ENCODE measurements at places on chromosomes 7 and 10.

DNA sequence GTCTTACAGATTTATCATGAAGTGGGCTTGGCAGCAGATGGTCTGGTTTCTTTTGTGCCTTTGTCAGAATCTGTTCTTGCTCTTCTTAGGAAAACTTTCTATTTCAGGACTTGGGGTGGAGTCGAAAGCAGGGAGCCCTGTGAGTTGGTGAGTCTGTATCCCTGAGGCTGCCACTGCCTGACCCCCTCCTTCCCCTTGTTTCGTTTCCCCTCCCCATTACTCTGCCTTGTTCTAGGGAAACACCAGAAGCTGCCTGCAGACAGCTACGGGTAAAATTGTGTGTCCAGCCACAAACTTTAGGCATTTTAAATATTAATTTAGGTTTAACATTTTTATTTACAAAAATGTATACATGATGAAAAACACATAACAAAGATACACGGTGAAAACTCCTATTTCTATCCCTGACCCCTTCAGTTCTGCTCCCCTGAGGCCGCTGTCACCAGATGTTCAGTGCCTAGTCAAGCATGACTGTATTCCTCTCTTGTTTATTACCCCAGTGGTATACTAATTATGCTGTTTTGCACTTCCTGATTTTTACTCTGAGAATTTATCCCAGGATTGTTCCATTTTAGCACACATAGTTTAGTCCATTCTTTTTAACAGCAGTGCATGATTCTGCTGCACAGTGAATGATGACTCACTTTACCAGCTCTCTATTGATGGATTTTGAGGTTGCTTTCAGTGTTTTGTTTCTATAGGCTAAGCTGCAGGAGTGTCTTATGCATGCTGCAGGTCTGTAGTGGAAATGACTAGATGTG lies 9.1 kb downstream of the TSPAN14 start:
- peak; percentile 70 for DNase-seq

DNA sequence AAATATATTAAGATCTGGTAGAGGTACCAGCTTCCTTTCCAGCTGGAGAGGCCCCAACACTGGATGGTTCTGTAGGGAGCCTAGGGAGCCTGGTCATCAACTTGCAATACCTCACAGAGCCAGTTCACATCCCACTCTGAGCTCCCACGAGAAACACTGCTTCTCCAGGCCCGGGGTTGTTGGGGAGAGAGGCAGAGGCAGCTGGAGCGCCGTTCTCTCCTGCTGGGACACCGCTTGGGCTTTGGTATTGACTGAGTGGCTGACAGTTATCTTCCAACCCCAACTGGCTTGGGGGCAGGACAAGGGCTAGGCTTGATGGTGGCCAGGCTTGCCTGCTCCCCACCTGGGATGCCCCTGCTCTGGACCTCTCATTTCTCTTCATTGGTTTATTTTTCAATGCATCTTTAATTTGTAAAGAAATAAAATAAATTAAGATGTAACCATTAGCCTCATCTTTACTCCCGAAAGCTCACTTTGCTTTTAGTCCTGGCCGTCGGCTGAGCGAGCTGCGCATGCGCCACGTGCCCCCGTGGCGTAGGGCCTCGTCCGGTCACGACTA lies 10.0 kb upstream of the CHCHD1 start:
- peak; percentile 22 for DNase-seq

DNA sequence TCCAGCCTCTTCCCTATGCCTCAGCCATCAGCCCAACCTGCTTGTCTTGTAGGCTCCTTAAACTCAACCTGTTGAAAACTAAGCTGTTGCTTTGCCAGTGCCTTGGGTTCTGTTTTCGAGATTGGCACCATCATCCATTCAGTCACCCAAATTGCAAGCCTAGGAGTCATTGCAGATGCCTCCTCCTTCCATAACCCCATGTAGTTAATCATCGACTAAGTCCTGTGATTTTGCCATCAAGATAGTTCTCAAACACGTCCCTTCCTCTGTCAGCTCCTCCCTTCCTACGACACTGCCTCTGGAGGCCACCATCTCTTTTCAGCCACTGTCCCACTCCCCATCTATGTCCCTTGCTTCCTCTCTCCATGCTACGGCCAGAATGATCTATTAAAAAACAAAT lies 168.1 kb downstream of the RAB11FIP2 start:
- DNase-seq: no peak

- DNase-seq: no peak
Observed at GRCh38 chr7:51222916-51223315, 93.7 kb downstream of the COBL start.

DNA sequence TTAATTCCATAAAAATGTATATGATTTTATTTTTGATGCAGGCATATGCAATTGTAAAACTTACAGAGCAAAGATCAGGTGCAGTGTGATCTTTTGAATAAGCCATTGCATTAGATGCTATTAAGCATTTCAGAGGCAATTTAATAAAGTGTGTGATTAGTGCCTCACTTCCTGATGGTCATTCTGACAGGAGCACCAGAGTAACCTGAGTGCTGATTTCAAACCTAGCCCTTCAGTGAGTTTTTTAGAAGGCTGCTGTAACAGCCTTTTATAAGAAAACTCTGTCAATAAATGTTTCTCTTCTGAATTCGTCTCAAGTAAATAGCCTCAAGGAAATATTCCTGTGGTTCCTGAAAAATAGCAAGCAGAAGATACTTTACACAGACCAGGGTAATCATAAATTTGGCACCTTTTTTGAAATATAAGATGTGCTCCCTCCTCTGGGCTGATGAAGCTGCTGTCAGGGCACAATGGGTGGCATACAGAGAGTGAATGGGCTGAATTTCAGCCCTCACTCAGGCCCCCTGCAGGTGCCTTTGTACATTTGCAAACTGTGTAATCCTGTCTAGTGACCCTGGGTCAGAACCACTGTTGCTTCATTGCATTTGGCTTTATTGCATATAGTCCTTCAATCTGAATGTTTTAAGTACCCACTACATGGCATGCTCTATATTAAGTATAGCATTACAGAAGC lies 193.7 kb upstream of the CSTF2T start:
- peak; percentile 27 for DNase-seq

DNA sequence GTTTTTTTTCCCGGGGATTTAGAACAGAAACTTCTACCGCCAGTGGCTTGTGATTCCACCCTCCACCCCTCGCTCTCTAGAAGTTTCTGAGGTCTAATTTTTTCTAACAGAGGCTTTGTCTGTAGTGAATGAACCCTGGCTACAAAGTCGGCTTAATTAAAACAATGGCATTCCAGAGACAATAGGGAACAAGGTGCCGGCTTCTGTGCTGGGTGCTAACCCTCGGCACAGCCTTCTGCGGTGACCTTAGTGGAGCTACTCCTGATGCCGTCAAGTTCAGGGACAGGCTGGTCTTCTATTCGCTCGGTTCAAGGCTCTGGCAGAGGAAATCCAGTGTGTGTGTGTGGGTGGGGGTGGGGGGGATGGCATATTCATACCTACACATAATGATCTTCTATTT lies 32.1 kb upstream of the ENO4 start:
- no peak for DNase-seq

DNA sequence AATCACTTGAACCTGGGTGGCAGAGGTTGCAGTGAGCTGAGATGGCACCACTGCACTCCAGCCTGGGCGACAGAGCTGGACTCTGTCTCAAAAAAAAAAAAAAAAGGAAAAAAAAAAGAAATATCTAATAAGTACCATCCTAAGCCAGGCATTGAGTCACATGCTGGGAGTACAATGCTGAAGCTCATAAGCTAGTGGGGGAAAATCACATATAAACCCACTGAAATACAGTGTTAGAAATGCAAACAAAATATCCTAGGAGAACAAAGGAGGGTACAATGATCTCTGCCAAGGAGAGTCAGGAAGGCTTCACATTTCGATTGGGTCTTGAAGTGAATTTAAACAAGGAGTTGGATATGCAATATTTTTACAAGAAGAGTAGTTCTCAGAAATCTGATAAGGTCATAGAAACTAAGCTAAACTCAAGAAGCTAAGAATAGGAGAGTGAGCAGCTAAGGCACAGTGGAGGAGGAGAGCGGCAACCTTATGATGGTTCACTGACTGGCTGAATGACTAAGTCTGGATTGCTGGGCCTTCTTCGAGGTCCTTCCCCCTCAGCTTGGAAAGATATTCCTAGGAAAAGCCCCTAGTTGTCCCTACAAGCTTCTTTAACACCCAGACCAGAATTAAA lies 115.5 kb downstream of the PHTF2 start:
- no peak for DNase-seq

GRCh38 chr10:132922872-132923271 lies 19.5 kb downstream of the CFAP46 start:
- no peak for DNase-seq
